ENCODE measurements at places on chromosomes 2 and 18.

DNA sequence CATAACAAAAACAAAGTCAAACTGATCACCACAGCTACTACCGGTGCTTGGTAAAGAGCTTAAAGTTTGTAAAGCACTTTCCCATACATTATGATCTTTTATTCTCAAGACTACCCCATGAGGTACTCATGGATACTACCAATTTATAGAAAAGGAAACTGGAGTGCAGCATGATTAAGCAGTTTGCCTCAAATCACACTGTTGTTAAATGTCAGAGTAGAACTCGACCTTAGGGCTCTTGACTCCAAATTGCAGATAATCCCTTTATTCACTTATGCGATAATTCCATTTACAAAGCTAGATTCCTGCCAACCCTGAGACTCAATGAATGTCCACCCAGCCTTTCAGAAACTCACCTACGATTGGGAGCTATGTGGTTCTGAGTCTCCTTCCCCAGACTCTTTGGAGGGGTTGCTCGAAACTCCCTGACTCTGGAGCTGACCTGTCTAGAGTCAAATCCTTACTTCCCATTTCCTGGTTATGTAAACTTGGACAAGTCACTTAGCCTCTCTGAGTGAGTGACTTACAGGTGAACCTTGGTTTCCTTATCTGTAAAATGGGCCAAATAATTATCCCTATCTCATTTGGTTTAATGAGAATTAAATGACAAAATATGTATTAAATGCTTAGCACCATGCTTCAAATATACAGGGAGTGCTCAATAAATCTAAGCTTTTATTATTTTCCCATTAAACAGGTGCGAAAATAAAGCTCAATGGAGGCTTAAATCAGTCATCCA, 47.4 kb downstream of the PSD4 start:
- no peak for DNase-seq

- no peak for DNase-seq
Measured at GRCh38 chr2:125874564-125874963, 781.4 kb upstream of the GYPC start.

GRCh38 chr18:23114911-23115310, 20.4 kb upstream of the CABLES1 start:
- DNase-seq: no peak

DNA sequence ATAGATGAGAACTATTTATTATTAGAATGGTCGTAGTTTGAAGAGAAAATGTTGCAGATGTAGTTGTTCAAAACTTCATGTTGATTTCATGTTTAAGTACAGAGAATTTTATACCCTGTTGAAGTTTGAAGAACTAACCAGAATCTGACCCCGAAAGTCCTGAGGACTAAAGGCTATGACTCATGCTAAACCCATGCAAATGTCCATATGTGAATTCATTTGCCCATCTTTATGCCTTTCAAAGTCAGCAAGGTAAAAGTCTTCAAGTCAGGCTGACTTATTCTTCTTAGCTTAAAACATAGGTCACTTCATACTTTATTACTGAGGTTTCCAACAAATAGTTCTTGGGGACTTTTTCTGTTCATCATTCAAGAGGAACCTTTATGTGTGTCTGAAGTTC, 185.5 kb downstream of the CCDC85A start:
- no peak for DNase-seq

- DNase-seq: no peak
Measured at GRCh38 chr18:76654577-76654976, 159.5 kb upstream of the ZNF516 start.

DNA sequence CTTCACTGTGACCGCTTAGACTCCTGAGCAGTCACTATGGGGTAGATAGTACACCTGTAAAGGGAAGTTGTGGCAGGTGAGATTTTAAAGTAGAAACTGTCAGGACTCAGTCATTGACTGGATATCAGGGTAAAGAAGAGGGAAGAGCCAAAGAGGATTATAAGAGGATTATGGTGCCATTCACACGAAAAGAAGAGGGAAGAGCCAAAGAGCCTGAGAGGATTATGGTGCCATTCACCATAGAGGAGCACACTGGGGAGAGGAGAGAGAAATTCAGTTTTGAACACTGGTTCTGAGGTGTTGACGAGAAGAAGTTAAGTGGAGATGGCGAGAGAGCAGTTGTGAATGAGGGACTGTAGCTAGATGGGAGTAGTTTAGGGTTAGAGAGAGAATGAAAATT, 16.9 kb upstream of the KCNJ13 start:
- DNase-seq: no peak

DNA sequence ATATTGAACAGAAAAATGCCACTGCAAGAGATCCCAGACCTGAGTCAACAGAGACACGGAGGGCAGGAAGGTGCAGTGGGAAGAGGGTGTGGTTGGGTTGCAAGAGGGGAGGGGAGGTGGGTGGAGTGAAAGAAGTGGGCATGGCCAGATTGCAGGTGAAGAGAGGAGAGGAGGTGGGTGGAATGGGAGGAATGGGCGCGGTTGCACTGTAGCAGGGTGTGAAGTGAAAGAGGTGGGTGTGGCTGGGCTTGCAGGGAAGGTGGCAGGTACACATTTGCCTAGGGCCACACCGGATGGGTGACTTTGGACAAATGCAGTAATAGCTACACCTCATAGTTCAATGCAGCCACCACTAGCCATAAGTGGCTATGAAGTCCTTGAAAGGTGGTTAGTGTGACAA, 71.1 kb downstream of the DOCK10 start:
- DNase-seq: no peak

DNA sequence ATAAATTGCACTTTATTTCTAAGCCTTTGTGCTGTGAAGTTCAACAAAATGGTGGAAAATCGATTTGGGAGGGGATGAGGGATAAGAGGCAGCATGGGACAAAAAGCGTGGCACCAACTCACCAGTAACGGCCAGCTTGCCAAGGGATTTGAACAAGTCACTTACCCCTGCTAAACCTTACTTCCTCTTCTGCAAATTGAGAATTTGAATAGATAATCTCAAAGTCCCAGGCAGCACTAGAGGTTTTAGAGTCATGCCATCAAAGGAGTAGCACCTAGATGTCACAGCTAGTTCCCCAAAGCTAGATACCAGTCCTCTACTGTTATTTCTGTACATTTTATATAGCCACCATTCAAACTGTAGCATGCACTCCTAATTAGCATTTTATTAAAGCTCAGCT, 83.7 kb upstream of the VRK2 start:
- no peak for DNase-seq

DNA sequence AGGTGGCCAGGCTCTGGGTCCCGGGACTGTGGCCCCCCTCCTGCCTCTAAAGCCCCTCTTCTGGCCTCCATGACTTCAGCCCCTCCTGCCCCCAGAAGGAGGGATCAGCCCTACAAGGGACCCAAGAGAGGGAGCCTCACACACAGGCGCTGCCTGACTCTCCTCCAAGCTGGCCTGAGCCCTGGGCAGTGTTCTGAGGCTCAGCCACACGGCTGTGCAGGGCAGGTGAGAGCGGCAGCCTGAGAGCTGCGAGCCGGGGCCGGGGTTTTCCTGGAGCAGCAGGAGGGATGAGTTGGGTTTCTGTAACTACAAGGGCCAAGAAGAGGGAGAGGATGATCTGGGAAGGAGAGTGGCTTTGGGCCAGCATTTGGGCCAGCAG, 70.1 kb downstream of the HPCAL1 start:
- DNase-seq: no peak

DNA sequence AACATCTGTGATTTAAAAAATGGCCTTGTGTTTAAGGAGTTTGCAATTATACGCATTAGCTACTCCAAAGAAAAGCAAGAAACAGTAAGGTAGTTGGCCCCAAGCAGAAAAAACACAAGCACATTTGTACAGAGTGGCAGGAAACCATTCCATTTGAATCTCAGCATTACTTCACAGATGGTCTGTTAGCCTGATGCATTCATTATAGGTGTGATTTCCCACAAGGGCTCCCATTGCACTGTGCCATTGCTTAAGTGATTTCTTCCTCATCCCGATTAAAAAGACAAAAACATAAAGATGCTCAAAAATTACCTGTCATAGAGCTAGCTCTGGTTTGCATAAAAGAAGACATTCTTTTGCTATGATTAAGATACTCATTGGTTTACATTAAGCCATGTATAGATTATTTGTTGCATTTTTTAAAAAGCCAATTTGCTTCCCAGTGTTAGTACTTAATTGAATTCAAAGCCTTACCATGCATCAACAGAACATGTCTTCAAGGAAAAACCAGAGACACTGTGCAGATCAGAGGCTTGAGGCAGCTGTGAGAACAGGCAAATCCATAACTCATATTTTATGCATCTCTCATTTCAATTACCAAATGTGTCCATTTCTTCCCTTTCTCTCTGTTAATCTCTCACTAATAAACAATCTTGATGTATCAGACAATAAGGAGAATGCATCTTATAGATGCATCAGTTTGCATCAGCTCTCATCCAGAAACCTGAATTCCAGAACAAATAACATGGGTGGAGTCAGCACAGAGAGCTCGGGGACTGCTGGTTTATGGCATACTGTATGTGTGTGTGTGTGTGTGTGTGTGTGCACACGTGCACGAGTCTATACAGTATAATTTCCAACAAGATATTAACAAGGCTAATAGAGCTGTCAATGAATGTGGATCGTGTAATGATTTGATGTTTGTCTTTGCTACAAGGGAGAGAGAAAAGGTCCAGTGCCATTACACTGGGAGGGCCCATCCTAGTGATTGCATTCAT, 558.6 kb upstream of the HS6ST1 start:
- DNase-seq: no peak
